AG20443 (cell line): ENCODE measurements at places on chromosomes 4 and X.
A peak's percentile ranks its signal among the peaks of the same experiment; 100 is the strongest.

- DNase-seq = no peak
These were observed 318.2 kb downstream of the PPP1R2C start for GRCh38 chrX:42459735-42460134.

GRCh38 chrX:120561634-120562568 is 1.1 kb upstream of the CUL4B start:
- no peak for DNase-seq

DNA sequence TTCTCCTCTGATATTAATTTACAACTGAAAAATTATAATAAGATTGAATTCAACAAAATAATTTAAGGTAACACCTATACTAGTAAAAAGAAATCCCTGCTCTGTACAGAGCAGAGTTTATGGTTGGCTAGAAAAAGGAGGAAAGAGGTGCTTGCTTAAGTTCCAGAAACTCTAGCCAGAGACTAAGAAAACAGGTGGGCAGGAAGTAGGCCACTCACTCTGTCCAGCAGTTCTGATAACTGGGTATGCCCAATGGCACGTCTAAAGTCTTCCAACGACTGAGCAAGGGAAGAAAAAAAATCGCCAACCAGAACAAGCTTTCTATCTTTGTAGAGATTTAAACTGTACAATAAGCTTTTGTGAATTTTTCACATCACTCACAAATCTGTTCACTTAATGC is 42.1 kb downstream of the TMEM165 start:
- DNase-seq = no peak

GRCh38 chr4:141058591-141059512 is 74.4 kb downstream of the RNF150 start:
- DNase-seq = peak; percentile 21

GRCh38 chrX:8346060-8346459 is 118.6 kb upstream of the VCX3B start:
- no peak for DNase-seq

DNA sequence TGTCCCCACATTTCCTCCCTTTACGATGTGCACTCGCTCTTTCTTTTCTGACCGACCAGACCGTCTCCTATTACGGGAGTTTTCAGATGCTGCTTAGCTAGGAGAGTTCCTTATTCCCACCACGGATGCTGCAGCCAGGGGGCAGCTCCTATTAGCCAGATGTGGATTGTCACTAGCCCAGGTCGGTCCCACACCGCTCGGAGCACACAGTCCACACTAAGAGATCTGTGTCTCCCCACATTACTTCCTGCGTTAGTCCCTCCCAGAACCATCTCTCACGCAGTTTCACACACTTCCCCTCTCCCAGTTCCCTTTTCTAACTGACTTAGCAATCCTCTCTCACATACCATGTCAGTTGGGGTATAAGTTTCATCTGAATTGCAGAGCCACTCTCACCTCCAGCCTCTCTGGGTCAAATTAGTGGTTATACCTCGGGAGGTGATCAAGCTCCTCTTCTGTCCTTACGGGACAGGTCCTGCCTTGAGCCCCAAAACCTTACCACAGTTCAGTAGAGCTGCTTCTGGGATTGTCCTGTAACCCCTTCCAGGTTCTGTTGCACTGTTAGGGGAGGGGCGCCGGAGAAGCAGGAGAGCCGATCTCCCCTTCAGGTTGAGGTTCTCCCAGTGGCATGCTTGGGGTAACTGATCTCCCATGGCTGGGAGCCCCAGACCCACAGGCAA is 28.2 kb downstream of the SULT1E1 start:
- no peak for DNase-seq

- DNase-seq = no peak
These were observed 32.1 kb downstream of the RAP1GDS1 start for GRCh38 chr4:98293104-98293887.

DNA sequence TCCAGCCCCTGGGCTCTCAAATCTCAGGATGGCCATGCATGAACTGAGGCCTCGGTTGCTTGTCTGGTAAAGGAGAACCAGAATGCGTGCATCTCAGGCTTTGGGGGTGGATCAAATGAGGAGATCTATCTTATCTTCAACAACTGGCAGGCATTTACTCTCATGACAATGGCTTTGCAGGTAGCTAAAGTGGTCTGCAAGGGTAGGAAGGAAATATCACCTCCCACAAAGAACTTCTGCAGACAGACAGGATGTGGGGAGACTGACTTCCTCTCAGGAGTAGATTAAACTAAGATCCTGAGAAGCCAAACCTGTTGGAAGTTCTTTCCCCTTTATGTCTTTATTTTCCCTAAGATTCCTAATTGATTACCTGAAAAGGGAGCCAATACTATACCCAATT is 7.8 kb downstream of the LDB2 start:
- DNase-seq = no peak

DNA sequence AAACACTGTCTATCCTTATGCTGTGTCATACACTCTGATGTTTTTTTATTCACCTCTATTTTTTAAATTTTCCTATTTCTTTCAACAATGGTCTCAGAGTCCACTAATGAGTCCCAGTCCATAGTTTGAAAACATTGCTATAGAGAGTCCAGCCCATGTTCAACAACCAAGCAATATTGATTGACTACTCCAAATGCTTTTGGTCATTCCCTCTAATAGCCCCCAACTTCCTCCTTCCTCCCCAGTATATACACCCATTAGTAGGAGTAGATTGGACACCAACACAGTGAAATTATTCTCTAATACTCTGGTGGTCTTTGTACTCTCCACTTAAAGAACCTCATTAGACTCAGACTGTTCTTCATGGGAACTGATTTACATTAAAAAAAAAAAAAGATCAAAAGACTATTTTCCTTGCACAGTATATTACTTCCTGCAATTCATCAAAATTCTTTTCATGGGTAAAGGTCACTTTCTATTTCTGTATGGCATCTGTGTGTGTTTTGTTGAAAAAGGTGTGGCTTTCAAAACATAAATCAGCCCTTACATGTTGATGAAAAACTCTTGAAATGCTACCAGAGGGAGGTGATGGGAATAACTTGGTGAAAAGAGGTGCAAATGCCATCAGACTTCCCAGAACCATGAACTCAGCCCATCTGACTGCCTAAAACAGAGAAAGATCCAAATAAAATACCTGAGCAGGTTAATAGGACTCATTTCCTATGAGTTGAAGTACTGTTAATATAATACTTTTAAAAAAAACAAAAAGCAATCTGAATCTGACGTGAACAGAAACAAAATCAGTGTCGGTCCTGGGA is 250.3 kb upstream of the KLF3 start:
- no peak for DNase-seq

DNA sequence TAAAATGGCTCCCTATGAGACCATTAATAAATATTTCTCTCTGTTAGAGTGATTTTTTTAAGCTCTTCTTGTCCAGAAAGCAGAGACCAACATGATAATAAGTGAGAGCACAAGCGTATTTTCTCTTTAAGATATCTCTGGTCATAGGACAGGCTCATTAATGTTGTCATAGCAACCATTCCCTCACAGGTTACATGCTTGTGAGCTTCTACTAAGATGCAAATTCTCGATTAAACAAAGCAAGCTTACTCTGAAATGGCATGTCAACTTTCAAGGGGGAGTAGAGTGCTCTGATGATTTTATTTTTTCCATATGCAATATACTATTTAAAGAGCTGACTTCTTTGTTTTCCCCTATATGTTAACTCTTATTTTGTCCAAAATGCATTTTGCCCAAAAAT is 487.2 kb upstream of the LCORL start:
- no peak for DNase-seq

- peak; percentile 36 for DNase-seq
These were observed 3.5 kb downstream of the BCOR start for GRCh38 chrX:40094041-40094899.

DNA sequence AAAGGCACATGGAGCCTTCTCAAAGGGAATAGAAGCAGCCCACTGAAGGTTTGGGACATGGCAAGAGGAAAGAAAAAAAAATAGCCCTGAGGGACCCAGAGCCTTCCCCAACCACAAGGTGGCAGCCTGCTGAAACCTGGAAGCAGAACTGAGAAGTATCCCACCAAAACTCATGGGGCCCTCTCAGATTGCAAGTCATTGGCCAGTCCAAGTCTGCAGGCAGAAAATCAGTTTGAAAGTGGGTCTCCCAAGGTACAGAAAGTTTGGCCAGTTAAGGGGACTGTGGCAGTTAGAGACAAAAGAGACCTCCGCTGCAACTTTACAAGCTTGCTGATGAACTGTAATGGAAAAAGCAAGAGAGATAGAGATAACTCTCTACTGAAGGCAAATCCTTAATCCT is 155.8 kb downstream of the ANTXR2 start:
- peak; percentile 62 for DNase-seq

GRCh38 chr4:174260099-174260498 is 23.4 kb downstream of the FBXO8 start:
- peak; percentile 10 for DNase-seq

DNA sequence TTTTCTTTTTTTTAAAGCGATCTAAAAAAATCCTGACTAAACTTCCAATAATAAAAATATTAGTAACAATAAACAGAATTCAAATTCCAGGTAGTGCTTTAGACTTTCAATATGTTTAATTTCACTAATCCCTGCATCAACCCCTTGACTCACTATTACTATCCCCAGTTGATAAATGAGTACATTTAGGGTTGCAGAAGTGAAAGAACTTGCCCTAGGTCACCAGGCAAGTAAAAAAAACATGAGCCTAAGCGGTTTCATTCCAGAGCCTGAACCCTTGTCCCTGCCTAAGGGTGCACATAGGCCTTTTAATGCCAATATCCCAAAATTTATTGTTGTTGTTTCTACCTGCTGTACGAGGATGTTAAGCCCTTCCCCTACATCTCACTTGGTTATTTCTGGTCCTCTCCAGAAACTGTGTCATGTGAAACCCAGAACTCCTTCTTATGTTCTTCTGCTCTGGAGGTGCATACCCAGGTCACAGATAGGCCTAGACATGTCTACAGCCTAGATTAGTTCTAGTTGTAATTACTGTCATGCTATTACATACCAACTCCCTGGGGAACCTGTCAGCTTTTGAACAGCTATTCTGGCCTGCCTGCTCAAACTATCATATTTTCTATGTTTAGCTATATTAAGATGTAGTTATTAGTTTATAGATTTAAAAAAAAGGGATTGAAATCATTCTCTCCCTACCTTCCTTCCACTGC is 244.5 kb upstream of the PITX2 start:
- DNase-seq = no peak

DNA sequence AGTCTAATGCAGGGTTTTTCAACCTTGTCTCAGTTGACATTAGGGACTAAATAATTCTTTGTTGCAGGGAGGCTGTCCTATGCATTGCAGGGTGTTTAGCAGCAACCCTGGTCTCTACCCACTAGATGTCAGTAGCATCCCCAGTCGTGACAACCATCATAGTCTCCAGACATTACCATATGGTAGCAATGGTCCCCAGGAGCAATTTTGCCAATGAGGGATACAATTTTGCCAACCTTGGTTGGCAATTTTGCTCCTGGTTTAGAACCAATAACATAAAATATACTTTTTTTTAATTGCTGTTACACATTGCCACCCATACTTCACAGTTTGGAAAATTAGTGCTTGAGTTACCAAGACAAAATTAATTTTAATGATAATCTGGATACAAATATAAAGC is 6.0 kb downstream of the EREG start:
- DNase-seq = peak; percentile 47

GRCh38 chrX:9677098-9677739 is 88.4 kb downstream of the GPR143 start:
- no peak for DNase-seq

DNA sequence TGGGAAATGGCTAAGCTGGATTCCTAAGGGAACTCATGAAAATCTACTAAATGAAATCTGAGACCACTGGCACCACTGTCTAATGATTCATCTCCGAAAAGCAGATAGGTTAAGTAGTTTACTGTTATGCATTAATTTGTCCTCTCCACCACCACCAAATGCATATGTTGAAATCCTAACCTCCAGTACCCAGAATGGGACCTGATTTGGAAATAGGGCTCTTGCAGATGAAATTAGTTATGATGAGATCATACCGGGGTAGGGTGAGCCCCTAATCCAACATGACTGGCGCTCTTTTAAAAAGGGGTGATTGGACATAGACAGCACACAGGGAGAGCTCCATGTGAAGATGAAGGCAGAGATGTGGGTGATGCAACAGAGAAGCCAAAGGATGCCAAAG is 124.9 kb upstream of the GUCY1A1 start:
- DNase-seq = no peak

DNA sequence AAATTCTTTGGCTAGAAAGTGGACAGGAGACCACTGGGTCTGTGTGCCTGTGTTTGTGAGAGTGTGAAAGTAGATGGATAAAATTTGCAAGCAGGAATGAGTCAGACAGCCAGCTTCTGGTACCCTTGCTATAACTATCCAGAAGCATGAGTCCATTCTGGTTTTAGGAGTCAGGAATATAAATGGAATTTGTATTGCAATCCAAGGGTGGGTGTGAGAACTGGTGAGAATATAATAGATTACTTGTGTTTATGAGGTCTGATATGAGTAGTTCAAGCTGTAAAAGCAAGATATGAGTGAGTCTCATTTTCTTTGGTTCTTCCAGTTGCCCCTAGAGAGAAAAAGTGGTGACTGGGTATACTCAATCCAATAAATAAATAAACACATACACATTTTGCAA is 212.7 kb upstream of the TAPT1 start:
- DNase-seq = peak; percentile 41

- no peak for DNase-seq
These were observed 143.0 kb upstream of the FAM241A start for GRCh38 chr4:112002248-112002661.

GRCh38 chr4:73281396-73281795 is 22.8 kb upstream of the ANKRD17 start:
- no peak for DNase-seq

DNA sequence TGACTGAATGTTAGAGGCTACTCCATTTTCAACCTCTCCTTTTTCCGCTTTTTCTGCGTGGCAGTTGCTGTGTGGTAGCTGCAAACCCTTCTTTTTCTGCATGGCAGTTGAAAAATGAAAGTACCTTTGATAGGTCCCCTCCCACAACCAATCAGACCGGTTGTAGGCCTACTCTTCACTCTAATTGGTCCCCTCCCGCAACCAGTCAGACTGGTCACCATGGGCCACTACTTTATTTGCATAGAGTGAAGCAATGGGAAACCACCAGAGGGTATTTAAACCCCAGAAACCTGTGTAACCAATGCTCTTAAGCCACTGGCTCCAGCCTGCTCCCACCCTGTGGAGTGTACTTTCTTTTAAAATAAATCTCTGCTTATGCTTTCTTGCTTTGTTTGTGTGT is 877.8 kb downstream of the FAM133A start:
- no peak for DNase-seq

DNA sequence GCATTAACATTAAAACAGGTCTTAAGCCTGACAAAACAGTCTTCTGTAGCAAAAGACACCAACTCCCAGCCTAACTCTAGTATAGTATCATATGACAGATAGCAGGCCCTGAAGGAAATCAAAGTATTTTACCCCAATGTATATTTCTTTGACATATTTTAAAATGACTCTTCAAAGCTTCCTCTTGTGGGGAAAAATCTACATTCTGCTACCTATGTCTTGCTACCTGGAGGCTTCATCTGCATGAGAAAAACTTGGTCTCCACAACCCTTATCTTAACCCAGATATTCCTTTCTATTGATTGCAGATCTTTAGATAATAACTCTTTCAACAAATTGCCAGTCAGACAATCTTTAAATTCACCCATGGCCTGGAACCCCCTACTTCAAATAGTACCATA is 1620.4 kb downstream of the PCDH7 start:
- no peak for DNase-seq

GRCh38 chrX:114599305-114599704 is 15.4 kb downstream of the HTR2C start:
- no peak for DNase-seq

- no peak for DNase-seq
These were observed 766.9 kb upstream of the PCDH10 start for GRCh38 chr4:132382243-132382642.
